HuH-7 (cell line): ENCODE measurements at places on chromosomes 7 and 10.

DNA sequence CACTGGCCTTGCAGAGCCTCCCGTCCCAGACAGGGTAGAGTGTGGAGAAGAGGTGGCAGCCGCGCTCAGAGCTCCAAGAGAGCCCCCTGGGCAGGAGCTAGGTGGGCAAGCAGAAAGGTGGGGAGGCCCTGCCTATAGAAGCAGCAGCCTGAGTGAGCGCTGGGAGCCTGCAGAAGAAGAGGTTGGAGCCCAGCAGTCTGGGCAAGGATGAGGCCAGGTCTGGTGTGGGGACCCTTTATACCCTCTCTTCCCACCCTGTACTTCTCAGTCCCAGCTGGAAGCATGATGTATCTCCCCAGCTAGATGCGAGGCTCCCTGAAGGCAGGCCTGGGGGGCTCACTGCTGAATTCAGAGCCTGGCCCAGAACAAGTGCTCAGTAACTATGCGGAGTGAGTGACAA is 44.5 kb upstream of the ZMIZ1 start:
- DNase-seq = no peak

DNA sequence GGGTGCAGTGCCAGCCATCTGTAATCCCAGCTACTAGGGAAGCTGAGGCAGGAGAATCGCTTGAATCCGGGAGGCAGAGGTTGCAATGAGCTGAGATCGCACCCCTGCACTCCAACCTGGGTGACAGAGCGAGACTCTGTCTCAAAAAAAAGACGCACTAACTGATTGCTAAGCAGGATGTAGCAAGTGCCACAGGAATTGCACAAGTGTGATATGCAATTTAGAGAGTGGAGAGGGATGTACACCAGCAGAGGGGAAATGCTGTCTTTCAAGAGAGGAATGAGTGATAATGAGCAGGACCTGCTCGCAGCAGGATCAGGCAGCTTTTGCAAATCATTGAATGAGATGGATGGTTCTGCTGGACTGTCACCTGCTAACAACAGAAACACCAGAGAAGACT is 13.3 kb upstream of the SLC16A12 start:
- DNase-seq = no peak

DNA sequence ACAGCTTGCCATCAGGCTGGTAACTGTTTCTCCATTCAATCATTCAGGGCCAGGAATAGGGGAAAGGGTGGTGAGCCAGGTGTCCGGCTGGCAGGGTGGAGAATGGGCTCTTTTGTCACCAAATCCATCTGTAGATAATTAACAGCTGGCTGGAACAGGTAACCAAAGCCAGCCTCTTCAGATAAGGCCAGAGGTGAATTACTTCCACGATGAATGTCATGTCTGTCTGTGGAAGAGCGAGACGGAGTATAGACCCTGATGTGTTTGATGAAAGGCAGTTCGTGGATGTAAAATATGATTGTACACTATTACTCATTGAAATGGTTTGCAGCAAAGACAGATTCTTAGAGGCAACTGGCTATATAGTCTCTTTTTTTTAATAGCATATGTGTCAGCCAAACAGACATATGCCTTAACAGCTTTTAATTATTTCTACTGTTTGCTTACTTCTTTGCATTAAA is 149.8 kb downstream of the KLF6 start:
- DNase-seq = no peak

DNA sequence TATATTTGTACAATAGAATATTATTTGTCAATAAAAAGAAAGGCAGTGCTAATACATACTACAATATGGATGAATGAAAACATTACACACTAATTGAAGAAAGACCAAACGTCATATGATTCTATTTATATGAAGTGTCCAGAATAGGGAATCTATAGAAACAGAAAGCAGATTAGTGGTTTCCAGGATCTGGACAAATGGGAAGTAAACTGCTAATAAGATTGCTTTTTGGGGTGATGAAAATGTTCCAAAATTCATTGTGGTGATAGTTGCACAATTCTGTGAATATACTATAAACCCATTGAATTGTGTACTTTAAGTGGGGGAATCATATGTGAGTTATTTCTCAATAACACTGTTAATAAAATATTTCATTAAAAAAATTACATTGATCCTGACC is 78.2 kb upstream of the IFRD1 start:
- DNase-seq = no peak

GRCh38 chr7:18515067-18515466 is 19.5 kb downstream of the HDAC9 start:
- DNase-seq = no peak

DNA sequence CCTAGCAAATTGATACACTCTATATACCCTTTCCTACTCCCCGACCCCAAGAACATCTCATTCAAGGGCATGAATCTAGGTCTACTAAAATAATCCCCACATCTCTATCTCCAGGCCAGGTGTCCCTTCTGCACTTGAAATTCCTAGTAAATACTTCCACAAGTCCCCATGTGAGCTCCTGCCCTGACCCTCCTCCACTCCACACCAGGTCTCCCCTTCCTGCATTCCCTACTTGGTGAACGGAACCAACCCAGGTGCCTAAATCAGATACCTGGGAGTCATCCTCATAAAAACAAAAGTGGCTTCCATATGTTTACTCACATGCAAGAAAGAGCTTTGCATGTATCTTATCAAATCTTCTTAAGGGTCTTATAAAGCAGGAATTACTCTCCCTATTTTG is 69.2 kb downstream of the COA1 start:
- DNase-seq = no peak

- DNase-seq = no peak
Observed at GRCh38 chr7:115879171-115879570, 151.4 kb downstream of the TFEC start.

GRCh38 chr7:33578881-33579672 is 326.3 kb upstream of the BMPER start:
- no peak for DNase-seq

DNA sequence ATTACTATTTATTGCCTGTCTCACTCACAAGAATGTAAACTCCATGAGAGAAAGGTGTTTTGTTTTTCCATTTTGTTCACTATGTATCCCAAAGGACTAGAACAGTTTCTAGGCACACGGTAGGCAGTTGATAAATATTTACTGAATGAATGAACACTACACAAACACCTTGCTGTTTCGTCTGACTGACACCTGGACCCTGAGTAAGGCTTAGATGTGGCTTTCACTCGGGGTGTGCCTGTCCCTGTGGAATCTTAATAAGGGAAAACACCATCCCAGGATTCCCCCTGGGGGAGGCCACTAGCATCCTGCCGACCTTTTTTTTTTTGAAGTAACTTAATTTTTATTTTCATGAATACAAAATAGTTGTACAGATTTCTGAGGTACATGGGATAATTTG is 66.6 kb upstream of the STEAP1B start:
- no peak for DNase-seq
